ENCODE measurements at places on chromosomes 3 and 15.

GRCh38 chr15:52803108-52803466 lies 13.0 kb upstream of the ONECUT1 start:
- no peak for DNase-seq

- DNase-seq = no peak
Measured at GRCh38 chr3:52495777-52496602, 852 bp downstream of the STAB1 start.

DNA sequence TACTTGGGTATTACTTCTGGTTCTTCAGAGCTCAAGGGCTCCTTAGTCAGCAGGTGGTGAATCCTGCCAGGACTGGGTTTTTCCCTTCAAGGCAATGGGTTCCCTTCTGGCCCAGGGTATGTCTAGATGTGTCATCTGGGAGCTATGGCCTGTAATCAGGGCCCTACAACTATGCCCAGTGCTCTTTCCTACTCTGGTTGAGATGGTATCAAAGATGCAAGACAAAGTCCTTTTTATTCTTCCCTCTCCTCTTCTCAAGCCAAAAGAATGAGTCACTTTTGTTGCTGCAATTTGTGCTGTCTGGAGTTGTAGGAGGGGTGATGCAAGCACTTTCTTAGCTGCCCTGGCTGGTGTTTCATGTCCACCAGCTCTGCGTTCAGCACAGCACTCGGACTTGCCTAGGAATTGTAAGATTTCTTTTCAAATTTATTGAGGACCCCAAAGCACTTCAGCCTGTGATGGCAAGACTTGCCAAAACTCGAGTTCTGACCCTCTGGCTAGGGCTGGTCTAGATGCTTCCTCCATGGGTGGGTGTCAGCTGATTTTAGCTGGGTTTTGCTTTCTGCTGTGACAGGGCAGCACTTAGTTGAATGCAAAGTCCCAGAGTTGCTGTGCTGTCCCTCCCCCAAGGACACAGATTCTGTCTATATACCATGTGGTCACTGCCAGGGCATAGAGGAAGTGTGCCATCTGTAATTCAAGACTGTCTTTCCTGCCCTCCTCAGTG lies 129.2 kb upstream of the CBLB start:
- DNase-seq = no peak

DNA sequence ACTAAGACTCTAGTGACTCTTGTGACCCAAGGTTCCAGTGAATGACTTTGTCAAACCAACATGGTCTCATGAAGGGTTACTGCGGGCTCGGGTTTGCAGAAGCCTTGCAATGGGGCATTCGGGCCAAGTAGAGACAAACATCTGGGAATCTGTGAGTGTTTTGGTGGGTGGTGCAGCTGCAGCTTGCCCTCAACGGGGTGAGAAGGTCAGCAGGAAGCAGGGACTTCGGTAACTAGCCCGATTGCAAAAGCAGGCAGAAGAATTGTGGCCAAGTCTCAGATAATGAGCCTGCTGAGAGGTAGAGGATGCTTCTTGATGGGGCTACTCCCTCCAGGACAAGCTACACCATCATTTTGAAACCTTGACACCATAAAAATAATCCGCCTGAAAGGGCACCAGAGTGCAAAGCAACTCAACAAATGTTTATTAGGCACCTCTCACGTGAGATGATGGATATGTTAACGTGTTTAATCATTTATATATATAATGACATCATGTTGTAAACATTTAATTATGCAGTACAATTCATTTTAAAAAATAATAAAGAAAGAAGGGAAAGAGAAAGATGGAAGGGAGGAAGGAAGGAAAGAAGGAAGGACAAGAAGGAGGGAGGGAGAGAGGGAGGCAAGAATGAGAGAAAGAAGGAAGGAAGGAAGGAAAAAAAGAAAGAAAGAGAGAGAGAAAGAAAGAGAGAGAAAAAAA lies 263.9 kb upstream of the IGF1R start:
- no peak for DNase-seq

DNA sequence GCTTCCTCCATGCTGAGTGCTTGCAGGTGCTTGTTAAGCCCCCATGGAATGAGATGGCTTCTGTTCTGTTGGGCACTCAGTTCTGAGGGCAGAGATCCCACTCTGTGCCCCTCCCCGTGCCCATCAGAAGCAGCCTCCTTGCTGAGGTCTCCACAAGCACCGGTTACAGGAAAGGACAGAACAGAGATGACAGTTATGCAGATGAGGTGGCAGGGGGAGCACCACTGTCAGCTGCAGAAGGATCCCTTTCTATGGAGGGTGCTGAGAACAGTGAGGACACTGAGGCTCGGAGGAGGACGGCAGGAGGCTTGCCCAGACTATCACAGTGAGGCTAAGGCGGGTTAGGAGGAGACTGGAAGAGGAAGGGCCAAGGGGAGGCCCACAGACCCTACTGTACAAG lies 12.4 kb downstream of the CACNA2D2 start:
- DNase-seq = no peak

DNA sequence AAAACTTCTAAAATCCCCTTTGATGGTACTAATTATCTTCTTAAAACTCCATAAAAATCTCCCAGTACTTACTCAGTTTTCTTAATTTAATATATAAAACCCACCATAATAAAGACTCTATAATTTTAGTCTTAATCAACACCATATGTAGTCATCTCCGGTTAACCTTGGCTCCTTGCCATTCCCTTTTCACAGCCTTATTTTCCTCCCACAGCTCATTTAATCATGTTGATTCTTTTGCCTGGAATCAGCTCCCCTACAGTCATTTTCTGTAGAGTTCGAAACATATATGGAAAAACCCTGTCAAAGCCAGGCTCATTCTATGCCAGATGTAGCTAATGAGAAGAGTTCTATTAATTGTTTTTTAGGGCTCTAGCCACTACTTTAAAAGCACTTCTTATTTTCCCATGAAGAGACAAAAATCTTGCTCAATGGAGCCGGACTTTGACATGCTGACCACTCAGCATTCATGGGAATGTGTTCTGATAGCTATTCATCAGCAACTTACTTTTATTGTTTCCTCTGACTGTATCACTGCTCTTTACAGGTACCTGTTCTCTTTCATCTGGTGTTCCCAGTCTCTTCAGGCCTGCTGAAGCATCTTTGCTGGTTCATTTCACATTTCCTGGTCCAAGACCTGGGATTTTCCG lies 573.4 kb downstream of the NAALADL2 start:
- DNase-seq = no peak

DNA sequence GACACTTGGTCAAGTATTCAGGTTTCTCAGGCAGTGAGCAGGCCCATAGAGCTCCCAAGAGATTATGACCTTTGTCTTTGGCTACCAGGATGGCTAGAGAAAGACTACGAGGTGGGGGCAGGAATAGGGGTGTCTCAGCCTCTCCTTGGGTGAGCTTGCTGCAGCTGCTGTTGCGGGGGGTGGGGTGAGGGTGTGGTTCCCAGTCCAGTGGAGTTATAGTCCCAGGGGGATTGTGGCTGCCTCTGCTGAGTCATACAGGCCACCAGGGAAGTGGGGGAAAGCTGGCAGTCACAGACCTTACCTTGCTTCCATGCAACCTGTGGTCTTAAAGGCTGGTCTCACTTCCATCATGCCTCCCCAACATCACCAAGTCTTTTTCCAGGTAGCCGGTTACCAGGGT lies 31.7 kb downstream of the ATP2C1 start:
- no peak for DNase-seq

- no peak for DNase-seq
Measured at GRCh38 chr3:98980915-98981596, 79.6 kb upstream of the DCBLD2 start.

- no peak for DNase-seq
Measured at GRCh38 chr3:27616031-27616430, 106.1 kb downstream of the EOMES start.

DNA sequence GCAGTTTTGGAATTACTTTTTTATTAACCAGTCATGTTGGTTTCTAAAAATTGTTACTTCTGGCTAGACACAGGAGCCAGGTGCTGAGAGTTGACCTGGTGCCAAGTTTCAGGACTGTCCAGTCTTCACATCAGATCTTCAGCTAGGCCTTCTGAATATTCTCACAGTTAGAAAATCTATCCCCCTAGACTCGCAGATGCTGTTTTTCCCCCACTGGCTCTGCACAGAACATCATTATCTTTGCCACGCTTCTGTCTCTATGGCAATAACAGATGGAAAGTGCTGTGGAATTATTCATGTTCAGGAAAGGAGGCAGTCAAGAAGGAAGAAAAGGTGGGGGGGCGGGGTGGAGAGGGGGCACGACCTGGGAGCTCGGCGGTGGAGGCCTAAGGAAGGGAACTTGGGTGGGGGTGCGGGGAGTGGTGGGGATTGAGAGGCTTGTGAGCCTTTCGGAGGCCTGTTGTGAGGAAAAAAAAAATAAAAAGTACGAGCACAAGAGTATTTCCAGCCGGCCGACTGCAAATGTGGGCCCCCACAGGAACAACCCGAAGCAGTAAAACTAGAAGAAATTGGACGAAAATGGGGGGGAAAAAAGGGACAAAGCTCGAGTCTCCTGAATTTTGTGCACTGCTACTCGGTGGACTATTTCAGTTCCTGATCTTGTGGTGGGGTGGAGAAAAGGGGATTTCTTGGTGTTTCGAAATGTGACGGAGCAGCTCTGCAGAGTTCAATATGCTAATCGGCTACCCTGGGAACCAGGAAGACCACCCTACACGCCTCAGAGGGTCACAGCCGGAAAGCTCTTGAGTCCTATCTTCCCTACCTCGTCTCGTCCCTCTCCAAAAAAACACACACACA lies 1.5 kb upstream of the SKIL start:
- DNase-seq = no peak

GRCh38 chr3:134892326-134892725 lies 97.3 kb downstream of the EPHB1 start:
- DNase-seq = no peak

GRCh38 chr3:186427627-186428281 lies 65.7 kb upstream of the DGKG start:
- no peak for DNase-seq

GRCh38 chr3:177441276-177441812 lies 244.1 kb upstream of the TBL1XR1 start:
- no peak for DNase-seq

DNA sequence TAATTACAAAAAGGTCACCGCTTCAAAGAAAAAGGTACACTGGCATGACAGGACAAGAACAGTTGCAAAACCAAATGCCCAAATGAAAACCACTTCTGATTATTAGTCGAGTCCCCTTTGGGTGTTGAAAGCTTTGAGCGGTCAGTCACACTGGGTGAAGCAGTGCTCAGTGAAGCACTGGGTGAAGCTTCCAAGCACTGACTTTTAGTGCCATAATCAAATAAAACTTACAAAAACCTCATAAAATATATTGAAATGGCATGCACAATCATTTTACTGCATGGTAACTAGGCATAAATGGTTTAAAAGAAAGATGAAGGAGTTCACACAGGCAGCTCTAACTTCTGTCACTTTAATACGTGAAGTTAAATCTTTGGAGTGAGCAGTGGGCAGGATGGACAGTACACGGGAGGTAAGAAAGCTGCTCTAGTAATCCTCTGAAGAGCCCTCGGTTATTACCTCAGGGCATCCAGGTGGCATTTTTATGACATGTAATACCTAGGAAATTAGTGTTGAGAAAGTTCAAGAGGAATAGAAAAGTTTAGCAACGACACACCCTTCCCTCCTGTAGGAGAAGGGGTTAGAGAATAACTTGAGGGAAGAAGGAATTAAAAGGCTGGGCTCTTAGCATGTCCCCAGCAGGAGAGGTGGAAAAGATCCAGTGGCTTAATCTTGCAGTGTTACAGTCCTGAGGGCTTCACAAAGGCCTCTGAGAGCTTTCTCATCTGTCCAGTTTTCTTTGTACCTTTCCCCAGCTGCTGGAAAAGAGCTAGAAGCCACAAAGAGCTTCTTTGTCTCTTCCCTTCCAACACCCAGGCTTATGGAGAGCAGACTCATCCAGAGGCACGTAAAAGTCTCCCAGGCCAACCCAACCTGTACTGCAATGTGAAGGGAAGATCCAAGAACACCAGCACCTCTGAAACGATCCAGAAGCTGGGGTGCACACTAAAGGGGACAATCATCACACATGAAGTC lies 64.9 kb upstream of the MYO5C start:
- DNase-seq = no peak

- DNase-seq = no peak
Measured at GRCh38 chr15:66588971-66589370, 23.2 kb upstream of the LCTL start.

- no peak for DNase-seq
Measured at GRCh38 chr3:116059421-116060096, 385.7 kb downstream of the LSAMP start.

DNA sequence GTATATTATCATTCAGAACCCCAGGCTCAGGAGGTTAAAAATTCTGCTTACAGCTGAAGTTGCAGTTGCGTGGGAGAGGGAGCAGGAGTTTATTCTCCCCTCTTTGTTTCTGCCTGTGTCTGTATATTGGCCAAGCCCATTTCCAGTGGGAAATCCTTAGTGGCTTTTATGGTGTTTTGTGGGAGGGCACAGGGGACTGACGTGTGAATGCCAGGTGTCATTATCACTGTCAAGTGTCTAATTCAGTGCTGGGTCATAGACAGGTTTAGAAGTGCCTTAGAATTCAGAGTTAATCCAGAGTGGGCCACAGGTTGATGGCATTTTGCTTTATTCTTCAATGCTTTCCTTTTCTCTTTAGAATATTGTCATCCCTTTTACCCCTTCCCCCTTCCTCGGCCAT lies 33.4 kb downstream of the SLCO3A1 start:
- DNase-seq = no peak

DNA sequence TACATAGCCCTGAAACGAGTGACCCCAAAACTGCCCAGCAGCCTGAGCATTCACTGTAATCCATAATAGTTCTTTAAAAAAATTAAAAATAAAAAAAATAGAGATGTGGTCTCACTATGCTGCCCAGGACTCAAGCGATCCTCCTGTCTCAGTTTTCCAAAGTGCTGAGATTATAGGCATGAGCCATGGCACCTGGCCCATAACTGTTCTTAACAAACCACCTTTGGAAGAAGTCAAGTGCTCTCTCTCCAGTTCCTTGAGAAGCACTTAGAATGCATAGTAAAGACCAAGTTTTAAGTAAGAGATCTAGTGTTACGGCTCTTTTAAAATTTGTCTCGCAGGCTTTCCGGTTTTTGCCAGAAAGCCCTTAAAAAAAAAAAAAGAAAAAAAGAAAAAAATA lies 8.2 kb downstream of the CDC25A start:
- no peak for DNase-seq

GRCh38 chr3:124919756-124920155 lies 14.8 kb downstream of the MUC13 start:
- DNase-seq = no peak

DNA sequence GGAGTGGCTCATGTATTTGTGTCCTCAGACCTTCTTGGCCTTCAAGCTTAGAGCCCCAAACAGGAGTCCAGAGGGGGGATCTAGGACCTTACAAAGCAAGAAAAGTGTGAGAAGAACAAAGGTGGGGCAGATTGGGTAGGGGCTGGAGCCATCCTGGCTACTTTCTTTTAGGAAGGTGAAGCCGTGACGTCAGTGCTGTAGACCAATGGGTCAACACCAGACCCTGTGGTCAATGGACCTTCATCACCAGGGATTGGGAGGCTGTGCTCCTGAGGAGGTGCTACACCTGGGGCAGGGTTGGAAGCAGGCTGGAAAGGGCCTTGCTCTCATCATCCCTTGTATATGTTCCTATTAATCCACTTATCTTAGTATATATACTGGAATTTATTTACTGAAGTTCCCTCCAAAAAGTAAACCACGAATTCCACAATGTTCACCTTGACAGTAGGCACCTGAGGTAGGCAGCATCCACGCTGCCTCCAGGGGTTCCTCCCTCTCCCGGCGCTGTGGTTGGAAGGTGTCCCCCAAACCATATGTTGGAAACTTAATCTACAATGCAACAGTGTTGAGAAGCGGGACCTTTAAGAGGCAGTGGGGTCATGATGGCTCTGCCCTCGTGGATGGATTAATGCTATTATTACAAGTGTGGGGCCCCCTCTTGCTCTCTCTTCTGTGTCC lies 21.4 kb upstream of the MCCC1 start:
- no peak for DNase-seq

- no peak for DNase-seq
Measured at GRCh38 chr3:70247955-70248354, 64.5 kb downstream of the MDFIC2 start.

Data from stimulated activated CD8-positive, alpha-beta memory T cell treated with anti-CD3 and anti-CD28 coated beads, Interleukin-15, amount 100 ng/mL, for 1 hour (primary cell).